ENCODE measurements at places on chromosomes 3 and 15.

DNA sequence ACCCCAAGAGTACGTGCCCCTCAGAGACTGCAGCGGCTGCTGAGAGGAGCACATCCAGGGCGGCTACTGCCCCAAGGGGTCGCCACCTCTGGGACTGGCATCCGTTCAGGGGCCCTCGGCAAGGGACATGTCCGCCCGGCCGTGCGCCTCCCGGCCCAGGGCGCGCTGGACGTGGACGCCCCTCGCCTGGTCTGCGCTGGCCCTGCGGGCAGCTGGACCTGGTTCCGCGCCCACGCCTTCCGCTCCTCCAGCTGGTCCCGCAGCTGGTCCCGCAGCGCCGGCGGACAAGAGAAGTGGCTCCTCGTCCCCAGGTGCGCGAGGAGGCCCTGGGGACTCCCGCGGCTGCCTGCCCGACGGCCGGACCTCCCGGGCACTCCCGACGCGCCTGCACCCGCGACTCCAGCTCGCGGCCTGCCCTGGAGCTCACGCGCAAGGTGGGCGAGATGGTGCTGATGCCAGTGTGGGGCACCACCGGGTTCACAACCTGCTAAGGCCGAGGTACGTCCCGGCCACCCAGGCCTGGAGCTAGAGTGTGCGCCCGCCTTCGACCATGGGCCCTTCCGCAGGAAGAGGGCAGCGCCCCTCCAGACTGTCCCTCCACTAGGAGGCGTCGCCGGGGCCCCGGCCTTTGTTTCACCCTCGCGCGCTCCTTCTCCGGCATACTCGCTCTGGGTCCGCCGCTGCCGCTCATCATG lies 14.4 kb upstream of the GP9 start:
- no peak for DNase-seq

DNA sequence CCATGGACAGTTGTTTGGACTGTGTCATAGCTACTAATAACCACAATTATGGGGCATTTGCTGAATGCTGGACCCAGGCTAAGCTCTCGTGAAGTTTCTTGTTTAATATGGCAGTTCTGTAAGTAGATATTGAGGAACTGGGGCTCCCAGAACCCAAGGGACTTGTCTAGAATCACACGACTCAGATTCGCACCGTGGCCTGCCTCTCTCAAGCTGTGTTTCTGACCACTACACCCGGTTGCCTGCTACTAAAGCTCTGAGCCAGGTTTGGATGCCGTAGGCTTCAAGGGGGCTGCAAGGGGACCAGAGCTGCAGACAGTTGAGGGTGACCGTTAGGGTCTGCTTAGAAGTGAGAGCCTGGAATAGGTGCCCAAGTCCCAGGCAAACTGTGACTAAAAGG lies 11.5 kb downstream of the TEX264 start:
- no peak for DNase-seq

DNA sequence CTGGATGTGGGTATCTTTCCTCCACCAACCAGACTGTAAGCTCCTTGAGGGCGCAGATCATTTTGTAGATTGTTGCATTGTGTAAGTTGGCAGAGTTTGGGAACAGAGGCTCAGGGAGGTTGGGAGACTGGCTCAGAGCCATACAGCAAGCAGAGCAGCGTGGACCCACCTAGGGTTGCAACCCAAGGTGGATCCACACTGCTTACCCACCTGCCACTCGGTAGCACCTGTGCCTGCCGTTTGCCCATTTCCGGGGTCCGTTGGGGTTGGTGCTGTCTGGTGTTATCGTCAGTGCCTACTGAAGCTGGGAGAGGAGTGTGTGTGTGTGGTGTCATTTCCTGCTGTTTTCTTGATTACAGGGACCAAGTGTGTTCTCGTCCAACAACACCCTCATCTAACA lies 19.0 kb downstream of the SMAD6 start:
- DNase-seq = no peak

- DNase-seq = no peak
These were observed 12.0 kb downstream of the DNASE1L3 start for GRCh38 chr3:58198804-58199203.

GRCh38 chr3:8981700-8982099 lies 18.4 kb upstream of the RAD18 start:
- no peak for DNase-seq

- DNase-seq = no peak
These were observed 755 bp downstream of the PDE8A start for GRCh38 chr15:84982301-84982920.

DNA sequence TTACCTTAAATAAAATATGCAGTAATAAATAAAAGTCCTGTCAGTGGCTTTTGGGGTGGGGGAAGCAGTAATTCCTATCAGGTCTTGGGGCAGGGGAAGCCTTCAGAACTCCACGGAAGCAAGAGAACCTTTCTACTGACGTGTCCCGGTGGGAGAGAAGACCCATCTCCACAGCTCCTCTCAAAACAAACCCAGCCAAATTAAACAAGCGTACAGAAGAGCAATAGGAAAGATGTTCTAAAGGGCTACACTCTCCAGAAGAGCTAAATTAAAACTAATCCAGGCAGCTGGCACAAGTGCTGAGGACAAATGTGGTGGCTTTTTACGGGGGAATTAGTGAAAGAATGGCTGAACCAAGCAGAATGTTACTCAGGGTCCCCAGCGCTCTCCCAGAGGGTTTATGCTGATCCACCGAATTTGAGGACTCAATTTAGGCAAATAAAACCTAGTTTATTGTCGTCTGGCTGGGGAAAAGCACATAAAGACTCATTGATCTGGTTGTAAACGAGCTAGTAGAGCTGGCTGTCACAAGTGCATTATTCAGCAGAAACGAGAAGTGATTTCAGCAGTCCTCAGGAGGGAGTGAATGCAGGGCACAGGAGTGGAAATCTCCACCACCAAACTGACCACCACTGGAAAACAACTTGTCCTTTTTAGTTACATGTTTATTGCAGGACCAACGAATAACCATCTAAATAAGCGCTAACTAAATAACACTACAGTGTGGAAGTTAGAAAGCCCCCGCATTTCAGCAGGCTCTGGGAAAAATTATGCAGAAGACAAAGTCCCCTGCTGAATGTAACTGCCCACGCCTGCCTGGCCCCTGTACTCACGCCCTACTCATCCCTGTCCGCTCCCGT lies 13.5 kb downstream of the BFSP2 start:
- DNase-seq = peak; percentile 62

- DNase-seq = no peak
These were observed 30.9 kb downstream of the CDC25A start for GRCh38 chr3:48157202-48157840.

GRCh38 chr3:95197661-95198060 lies 1134.8 kb downstream of the NSUN3 start:
- DNase-seq = no peak

- no peak for DNase-seq
These were observed 90.8 kb upstream of the PFN2 start for GRCh38 chr3:150061288-150062024.

GRCh38 chr15:66126031-66126441 lies 127.5 kb downstream of the MEGF11 start:
- no peak for DNase-seq

GRCh38 chr3:135051409-135051973 lies 256.4 kb downstream of the EPHB1 start:
- DNase-seq = no peak

- DNase-seq = peak; percentile 65
These were observed 16.4 kb downstream of the SRPRB start for GRCh38 chr3:133821767-133822638.

DNA sequence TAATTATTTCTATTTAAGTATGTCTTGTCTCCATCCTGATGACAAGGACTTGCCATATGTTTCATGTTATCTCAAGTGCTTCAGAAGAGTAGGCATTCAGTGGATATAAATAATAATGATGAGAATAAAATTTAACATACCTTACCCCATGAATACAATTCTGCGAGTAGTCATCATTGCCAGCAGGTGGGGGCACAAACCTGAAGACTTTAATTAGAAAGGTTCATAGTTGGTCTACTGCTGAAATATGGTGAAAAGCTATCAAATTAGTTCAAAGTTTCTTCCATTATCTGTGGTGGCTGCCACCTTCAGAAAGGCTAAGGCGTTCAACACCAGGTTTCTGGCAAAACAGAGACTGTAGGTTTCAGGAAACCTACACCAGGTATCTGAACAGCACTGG lies 100.9 kb downstream of the P3H2 start:
- no peak for DNase-seq

- no peak for DNase-seq
These were observed 32.3 kb downstream of the POLR2M start for GRCh38 chr15:57738734-57739237.

DNA sequence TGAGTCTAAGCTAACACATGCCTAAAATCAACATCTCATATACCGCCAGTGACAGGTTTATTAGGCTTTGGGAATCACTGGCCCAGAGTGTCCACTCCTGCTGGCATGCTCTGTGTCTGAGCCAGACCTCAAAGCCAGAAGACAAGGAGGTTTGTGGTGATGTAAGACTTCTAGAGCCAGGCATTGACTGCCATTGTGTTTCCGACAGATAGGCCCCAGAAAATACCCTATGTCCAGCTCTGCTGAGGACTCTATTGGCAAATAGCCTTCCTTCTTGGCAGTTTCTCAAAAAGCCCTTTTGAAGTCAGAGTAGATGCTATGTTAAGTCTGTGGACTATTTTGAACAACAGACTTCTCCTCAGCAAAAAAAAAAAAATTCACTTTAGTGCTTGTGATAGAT lies 181.9 kb upstream of the UBE2E1 start:
- no peak for DNase-seq

GRCh38 chr3:87780811-87781210 lies 278.0 kb downstream of the CGGBP1 start:
- no peak for DNase-seq

DNA sequence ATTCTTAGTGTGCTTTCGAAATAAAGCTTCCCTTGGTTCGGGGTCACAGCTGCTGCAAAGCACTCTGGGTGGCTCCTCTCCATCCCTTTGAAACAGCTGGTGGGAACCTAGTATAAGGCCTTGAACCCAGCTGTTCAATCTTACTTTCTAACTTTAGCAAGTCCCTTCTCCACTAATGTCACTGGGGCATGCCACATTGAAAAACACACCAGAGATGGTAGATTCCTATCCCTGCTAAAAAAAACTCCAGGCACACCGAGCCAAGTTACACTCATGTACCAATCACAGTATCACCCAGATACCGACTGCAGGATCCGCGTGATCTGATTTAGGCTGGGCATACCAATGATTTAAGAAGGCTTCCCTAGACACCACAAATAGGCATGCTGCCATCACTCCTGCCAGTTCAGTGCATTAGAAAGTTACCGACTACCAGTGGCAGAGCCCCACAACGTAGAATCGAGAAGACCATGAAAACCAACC lies 65.0 kb downstream of the WWTR1 start:
- no peak for DNase-seq

DNA sequence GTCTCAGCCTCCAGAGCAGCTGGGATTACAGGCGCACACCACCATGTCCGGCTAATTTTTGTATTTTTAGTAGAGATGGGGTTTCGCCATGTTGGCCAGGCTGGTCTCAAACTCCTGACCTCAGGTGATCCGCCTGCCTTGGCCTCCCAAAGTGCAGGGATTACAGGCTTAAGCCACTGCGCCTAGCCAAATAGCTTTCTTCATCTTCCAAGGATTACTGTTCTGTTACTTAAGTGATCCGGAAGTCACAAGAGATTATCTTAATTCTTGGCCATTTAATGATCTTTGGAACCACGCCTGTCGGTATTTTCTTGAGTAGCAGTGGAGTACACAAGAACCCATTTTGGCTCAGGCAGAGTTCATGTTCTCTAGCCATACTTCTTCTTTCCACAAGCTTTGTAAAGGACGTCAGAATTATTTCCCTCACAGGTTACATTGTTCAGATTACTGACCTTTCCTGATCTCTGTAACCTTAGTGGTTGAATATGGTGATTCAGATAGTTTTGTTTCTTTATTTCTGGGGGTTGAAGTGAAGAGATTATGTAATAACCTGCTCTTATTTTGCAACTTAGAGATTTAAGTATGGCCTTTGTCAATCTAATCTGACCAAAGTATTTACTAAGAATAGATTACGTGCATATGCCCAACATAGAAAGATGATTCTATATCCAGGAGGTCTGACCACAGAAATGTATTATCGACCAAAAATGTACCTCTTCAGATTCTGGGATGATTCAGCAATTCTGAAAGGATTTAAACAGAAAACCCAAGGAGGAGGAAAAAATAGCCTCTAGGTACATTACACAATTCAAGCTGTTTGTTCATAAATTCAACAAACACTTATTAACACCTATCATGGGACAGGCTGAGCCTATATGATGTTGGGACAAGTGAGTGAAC lies 132.2 kb downstream of the GREM1 start:
- no peak for DNase-seq

- DNase-seq = no peak
These were observed 43.9 kb upstream of the RYK start for GRCh38 chr3:134294302-134295280.

DNA sequence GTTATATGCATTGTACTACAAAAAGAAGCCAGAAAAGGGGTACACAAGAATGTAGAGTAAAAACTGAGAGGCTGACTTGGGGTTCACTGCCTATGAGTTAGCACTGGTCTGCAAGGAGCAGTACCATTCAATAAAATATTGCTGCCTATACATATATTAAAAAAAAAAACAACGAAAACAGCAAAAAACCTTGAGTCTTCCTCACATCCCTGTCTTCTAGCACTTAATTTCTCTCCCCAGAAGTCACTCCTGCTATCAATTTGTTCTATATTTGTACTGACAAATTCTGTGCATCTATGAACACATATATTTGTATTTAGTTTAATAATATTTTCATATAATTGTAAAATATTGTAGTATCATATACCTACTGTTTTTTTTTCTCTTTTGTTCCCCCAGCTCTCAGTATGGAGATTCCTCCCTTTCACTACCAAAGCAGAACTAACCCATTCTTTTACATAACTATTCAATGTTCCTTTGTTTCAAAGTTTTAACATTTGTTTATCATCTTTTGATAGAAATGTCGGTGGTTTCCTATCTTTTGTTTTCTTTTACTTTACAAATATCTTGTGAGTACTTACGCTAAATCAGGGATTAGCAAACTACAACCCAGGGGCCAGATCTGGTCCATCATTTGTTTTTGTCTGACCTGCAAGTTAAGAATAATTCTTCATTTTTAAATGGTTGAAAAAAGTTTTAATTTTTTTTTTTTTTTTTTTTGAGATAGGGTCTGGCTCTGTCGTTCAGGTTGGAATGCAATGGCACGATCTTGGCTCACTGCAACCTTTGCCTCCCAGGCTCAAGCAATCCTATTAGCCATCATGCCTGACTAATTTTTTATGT lies 14.8 kb upstream of the FEM1B start:
- DNase-seq = no peak

- peak; percentile 21 for DNase-seq
These were observed 481.7 kb upstream of the TGFBR2 start for GRCh38 chr3:30124435-30125370.

- no peak for DNase-seq
These were observed 211.3 kb downstream of the TIGIT start for GRCh38 chr3:114504941-114505628.

DNA sequence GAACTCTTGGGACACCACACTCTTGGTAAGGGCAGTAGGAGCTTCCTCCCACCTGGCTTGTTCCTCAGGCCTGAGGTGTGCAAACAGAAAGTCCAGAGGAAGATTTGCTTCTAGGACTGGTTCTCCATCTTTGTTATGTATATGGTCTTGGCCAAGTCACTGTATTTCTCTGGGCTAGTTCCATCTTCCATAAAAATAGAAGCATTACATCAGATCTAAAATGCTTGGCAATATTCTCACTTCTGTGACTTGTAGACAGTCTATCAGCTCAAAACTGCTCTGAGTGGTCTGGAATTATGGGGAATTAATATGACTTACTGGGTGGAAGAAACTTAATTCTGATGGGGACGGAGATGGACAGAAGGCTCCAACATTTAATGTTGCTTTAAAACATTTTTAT lies 55.2 kb downstream of the TMEM108 start:
- no peak for DNase-seq

- DNase-seq = peak; percentile 3
These were observed 52.9 kb downstream of the RYK start for GRCh38 chr3:134197681-134198261.

All from SHP77 treated with DMSO at 0.1 percent for 48 hours (cell line).